SJSA1 (cell line): ENCODE measurements at places on chromosomes 2 and 18.
A peak's percentile ranks its signal among the peaks of the same experiment; 100 is the strongest.

DNA sequence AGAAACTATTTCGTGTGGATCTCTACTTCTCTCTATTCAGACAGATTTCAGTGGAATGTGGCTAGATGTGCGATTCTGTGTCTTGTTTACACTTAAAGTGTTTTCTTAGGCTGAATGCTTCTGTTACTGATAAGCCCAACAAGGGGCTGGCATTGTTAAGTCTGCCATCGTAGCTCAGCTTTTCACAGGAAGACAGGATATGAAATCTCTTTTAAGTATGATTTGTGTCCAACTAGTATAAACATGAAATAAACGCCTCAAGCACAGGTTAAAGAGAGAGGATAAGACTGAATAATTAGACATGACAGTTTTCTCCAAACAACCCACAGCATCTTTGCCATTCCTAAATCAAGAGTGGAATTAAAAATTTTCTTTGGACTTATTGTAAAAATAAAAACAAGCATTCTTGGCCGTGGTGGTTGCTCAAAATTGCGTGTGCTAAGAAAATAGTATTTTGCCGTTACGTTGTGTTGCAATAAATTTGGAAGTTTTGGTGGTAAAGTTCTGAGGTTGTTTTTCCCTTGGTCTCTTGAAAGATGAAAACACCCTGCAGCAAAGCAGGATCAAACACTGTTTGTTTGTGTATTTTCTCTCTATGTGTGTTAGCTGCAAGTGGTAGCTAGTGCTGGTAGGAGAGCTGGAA, 1.0 kb downstream of the VIT start:
- H3K27me3 ChIP-seq = no peaks in the 10 kb centered on the region
- peak; percentile 71 for DNase-seq
- H3K4me3 ChIP-seq = peak overlapping the region; percentile 1; the same call in 1 of the 2 replicates
- peak overlapping the region; percentile 31 for H3K27ac ChIP-seq

DNA sequence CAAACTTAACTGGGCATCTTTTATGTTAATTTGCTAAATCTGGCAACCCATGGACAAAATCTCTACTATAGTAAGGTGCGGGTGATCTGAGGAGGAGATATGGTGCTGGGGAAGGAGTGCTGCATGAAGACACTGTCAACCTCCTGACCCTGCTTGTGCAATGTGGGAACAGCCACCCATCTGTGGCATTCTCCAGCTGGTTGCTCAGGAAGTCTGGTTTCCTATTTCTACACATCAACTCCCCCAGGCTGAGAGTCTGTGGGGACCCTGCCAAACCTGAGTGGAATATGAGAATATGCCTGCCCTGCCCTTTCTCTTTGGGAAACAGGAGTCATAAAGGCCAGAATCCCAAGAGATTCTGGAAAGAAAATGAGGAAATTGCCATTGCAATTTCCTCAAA, 60.1 kb upstream of the PAX3 start:
- DNase-seq = no peak
- H3K4me1 ChIP-seq = no peaks in the 10 kb centered on the region
- H3K4me3 ChIP-seq = no peak overlapping the region
- H3K27ac ChIP-seq = no peak overlapping the region

DNA sequence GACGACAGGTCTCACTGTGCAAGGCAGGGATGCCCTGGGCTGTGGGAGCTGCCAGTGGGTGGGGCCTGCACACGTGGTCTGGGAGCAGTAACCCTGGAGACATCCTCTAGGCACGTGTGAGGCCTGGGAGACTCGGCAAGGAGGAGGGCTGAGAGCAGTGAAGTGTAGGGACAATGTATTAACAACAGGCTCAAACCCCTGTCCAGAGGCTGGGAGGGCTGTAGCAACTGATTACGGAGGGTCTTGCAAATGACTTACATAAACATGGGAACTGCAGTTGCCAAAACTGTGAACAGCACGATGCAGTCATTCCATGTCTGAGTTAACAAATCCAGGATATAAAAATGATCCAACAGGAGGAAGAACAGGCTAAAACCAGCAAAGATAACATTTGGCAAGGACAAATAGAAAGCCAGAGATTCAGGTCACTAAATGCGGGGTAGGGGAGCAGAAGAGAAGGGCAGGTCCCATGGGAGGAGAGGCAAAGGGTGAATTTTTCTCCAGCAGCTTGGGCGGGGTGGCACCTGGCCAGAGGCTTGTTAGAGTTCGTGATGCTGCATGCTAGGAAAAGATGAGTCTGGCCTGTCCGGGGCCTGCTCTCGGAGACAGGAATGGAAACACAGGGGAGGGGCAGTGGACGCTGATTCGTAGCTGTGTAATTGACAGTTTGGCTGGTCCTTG, 44.9 kb downstream of the CYP27C1 start:
- H3K36me3 ChIP-seq = no peaks in the 10 kb centered on the region
- H3K4me3 ChIP-seq = no peak overlapping the region
- peaks cover 20% of the 10 kb centered on the region for H3K4me1 ChIP-seq
- peak overlapping the region; percentile 57; the same call in 1 of the 2 replicates for H3K27ac ChIP-seq
- no peaks in the 10 kb centered on the region for H3K27me3 ChIP-seq

GRCh38 chr18:36419188-36419899, 121.8 kb downstream of the FHOD3 start:
- no peaks in the 10 kb centered on the region for H3K27me3 ChIP-seq
- H3K36me3 ChIP-seq = no peaks in the 10 kb centered on the region
- H3K27ac ChIP-seq = no peak overlapping the region
- H3K4me1 ChIP-seq = no peaks in the 10 kb centered on the region

- no peaks in the 10 kb centered on the region for H3K36me3 ChIP-seq
- no peak for DNase-seq
- no peak overlapping the region for H3K27ac ChIP-seq
- no peak overlapping the region for H3K4me3 ChIP-seq
- H3K27me3 ChIP-seq = no peaks in the 10 kb centered on the region
- no peaks in the 10 kb centered on the region for H3K4me1 ChIP-seq
Observed at GRCh38 chr2:68287580-68288441, 31.9 kb downstream of the CNRIP1 start.

- no peaks in the 10 kb centered on the region for H3K36me3 ChIP-seq
- peaks cover 8% of the 10 kb centered on the region for H3K27me3 ChIP-seq
- no peak overlapping the region for H3K4me3 ChIP-seq
- H3K27ac ChIP-seq = no peak overlapping the region
- no peak for DNase-seq
Observed at GRCh38 chr2:175560521-175561169, 379.1 kb upstream of the ATP5MC3 start.

GRCh38 chr2:13335862-13336535, 619.3 kb downstream of the TRIB2 start:
- H3K27me3 ChIP-seq = no peaks in the 10 kb centered on the region
- H3K27ac ChIP-seq = no peak overlapping the region
- no peaks in the 10 kb centered on the region for H3K36me3 ChIP-seq
- H3K4me1 ChIP-seq = no peaks in the 10 kb centered on the region

DNA sequence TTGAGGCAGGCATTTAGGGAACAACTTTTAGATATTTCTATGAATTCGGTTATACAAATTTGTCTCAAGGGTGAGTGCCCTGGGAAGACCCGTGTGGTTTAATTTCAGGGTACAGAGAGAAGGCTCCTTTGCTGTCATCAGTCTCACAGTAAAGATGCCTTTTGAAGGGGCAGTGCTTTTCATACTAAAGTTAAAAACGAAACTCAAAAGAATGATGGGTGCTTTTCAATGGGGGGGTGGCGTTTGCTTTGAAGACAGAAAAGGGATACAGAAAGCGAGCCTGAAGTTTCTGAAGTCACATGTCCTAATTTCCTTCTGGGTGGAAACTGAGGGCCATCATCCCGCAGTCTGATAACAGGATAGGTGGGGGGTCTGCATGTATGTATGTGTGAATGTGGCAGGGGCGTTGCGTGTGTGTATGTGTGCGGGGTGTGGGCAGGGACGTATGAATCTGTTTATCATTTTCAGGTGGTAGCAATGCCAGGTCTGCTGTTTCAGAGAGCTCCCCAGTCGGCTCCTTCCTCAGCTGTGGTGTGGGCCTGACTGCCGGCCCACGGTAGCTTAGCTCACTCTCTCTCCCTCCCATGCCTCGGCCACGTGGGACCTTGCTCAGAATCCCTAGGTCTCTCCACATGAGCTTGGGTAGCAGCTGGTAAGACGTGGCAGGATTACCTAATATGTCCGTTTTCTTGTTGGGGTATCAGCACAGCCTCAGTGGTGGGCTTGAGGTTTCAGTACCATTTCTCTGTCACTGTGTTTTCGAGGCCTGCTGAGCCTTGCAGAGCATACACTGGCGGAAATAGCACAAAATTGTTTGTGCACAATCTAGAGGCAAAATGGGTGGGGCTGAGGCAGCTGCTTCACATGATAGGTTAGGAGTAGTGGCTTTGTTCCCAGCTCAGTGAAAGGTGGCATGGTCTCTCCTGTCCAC, 32.7 kb downstream of the ARHGAP25 start:
- no peaks in the 10 kb centered on the region for H3K27me3 ChIP-seq
- DNase-seq = no peak
- peaks cover 55% of the 10 kb centered on the region for H3K4me1 ChIP-seq
- H3K27ac ChIP-seq = no peak overlapping the region
- no peak overlapping the region for H3K4me3 ChIP-seq
- H3K36me3 ChIP-seq = no peaks in the 10 kb centered on the region

DNA sequence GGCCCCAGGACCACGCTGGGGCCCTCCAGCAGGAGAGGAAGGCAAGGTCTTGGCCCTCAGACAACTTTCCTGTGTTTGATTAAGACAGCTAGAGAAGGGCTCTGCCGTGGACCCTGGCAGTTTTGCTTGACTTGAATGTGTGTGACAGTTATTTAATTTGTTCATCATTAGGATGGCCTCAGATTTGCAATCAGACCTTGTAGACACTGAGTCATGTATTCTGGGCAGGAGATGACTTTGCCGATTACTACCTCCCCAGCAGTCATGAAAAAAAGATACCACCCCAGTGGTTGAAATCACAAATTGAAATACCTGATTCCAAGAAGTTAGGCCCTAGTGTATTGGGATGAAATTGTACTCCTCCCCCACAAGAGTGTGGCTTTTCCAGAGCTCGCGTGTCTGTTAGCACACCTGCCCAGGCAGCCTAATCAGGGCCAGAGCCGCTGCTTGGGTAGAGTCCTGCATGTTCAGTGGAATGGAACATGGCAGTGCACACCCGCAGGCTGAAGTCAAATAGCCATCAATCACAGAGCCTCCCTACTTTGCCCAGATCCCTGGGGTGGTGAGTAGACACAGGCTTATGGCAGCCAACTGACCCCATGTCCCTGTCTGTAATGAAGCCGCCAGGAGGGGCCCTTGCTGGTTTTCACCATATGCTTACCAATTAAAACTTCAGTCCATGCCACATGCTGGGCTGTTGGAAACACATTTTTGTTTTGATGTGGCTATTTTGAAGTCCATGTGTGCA, 122.5 kb downstream of the TPGS2 start:
- no peaks in the 10 kb centered on the region for H3K36me3 ChIP-seq
- no peaks in the 10 kb centered on the region for H3K4me1 ChIP-seq
- no peak for DNase-seq
- H3K27ac ChIP-seq = no peak overlapping the region

- no peak for DNase-seq
- H3K4me3 ChIP-seq = no peak overlapping the region
- no peaks in the 10 kb centered on the region; the same call in 1 of the 2 replicates for H3K4me1 ChIP-seq
- H3K27ac ChIP-seq = no peak overlapping the region
- H3K36me3 ChIP-seq = no peaks in the 10 kb centered on the region
Observed at GRCh38 chr2:151766437-151767153, 32.3 kb upstream of the NEB start.

DNA sequence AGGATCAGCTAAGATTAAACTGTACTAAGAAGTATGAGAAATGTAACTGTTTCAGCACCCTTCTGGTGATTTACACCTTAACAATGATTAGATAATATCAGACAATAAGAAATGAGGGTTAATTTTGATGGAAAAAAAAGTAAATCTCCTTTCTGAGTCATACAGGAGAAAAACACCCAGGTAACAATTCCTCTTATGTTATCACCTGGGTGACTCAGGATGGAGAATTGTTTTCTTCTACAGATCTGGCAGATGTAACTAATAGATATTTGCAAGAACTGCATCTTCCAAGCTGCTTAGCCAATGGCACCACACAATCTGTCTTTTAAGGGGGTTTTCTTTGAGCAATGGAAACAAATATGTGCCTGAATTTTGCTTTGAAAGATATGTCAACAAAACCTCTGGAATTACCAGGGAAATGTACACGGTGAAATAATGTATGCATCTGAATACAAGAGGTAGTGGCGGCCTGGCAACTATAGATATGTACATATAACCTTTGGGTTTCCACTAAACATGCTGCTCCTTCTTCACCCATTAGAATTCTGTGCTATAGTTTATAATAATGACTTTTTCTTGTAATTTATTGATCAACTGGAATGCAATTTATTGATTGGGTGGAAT, 407.9 kb downstream of the CPS1 start:
- no peak for DNase-seq
- H3K27ac ChIP-seq = no peak overlapping the region
- H3K4me3 ChIP-seq = no peak overlapping the region
- H3K36me3 ChIP-seq = no peaks in the 10 kb centered on the region
- no peaks in the 10 kb centered on the region for H3K4me1 ChIP-seq
- no peaks in the 10 kb centered on the region for H3K27me3 ChIP-seq

- no peak overlapping the region for H3K4me3 ChIP-seq
- peaks cover 8% of the 10 kb centered on the region for H3K4me1 ChIP-seq
- DNase-seq = no peak
- H3K27me3 ChIP-seq = no peaks in the 10 kb centered on the region
- no peak overlapping the region for H3K27ac ChIP-seq
Observed at GRCh38 chr18:10750191-10751035, 224.6 kb downstream of the NAPG start.

DNA sequence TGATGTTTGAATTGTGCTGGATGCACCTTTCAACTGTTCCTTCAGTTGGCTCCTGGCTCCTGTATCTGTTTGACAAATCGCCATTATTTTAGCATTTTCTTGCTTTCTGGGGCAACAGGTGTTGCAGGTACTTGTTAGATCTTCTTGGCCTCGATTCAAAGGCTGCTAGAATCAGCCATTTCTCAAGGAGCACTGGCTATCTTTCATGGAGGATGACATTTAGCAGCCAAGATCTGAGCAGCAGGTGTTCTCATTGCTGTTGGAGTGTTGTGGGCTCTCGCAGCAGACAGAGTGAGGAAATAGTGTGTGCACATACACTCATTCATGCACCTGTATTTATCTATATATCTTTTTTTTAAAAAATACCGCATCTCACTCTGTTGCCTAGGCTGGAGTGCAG, 52.2 kb downstream of the INPP5D start:
- no peak for DNase-seq
- peaks cover 6% of the 10 kb centered on the region; the same call in 1 of the 2 replicates for H3K4me1 ChIP-seq
- H3K36me3 ChIP-seq = no peaks in the 10 kb centered on the region

GRCh38 chr2:232351686-232352510, 26.7 kb upstream of the ALPP start:
- DNase-seq = no peak
- no peaks in the 10 kb centered on the region for H3K36me3 ChIP-seq
- H3K27ac ChIP-seq = no peak overlapping the region
- peaks cover 6% of the 10 kb centered on the region; the same call in 1 of the 2 replicates for H3K4me1 ChIP-seq
- no peak overlapping the region for H3K4me3 ChIP-seq

- no peaks in the 10 kb centered on the region; the same call in 1 of the 2 replicates for H3K27me3 ChIP-seq
- no peak overlapping the region for H3K27ac ChIP-seq
- no peaks in the 10 kb centered on the region for H3K36me3 ChIP-seq
- H3K4me1 ChIP-seq = no peaks in the 10 kb centered on the region
Observed at GRCh38 chr18:26405190-26405801, 143.1 kb downstream of the KCTD1 start.
